Stimulated activated CD8-positive, alpha-beta memory T cell treated with anti-CD3 and anti-CD28 coated beads, Interleukin-7, amount 100 ng/mL, for 24 hours (primary cell): ENCODE measurements at places on chromosomes 12 and 14.

DNA sequence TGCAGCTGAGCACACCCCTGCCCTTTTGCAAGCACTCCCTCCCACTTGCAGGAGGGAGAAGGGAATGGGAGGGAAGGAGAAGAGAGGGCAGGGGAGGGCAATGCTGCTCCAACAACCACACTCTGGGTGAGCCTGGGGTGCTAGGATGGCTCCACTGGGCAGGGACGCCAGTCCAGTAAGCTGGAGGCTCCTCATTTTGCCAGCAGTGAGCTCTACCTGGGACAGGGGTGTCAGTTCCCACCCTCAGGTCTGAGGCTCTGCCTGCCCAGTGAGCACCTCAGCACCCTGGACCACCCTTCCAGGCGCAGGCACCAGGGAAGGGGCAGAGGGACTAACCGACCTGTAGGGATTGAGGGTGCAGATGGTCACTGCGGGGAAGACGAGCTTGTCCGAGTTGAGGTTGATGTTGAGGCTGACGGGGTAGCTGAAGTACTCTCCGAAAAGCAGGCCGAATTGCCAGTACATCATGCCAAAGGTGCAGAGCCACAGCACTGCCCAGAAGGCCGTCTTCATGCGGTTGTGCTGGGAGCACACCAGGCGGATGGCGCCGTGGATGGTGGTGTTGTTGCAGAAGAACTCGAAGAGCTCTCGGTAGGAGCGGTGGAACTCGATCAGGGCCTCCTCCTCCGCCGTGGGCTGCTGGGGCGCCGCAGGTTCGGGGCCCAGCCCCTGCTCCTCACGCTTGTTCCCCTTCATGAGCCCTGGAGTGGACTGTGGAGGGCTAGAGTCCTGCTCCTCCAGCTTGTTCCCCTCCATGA is 1.2 kb downstream of the SCNN1A start:
- no peak for DNase-seq

- DNase-seq, result no peak
These were observed 13.1 kb upstream of the MMP17 start for GRCh38 chr12:131815131-131815530.

DNA sequence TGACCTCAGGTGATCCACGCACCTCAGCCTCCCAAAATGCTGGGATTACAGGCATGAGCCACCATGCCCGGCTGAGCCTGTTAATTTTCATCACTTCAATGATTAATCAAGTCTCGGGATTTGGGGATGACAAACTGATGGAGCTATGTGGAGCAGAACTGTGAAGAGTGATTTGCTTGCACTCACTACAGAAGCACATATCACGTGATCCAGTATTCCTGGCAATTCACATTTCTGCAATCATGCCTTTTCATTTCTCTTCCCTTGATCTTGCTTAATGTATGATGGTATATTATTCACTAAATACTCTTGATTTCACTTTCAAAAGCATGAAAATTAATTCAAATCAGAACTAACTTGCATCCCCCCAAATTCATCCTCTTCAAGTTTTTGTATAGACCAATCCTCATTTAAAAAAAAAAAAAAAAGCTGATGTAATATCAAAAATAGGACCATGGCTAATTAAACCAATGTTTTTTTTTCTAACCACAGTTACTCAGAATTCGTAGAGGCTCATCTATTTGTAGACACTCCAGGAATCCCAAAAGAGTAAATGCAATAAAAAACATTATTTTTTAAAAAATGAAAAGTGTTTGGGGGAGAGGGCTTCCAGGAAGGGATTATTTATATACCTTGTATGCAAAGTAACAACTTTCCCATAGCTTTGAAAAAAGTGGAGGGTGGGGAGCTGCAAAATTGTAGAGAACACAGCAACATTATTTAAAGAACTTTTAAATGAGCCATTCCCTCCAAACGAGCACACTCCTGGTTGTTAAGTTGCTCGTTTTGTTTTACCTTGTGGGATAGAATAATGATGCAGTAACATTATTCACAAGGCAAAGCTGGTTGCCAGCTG is 7.0 kb upstream of the ATXN2 start:
- DNase-seq, result no peak

- DNase-seq, result no peak
These were observed 48.0 kb downstream of the ARF6 start for GRCh38 chr14:49940808-49941421.

DNA sequence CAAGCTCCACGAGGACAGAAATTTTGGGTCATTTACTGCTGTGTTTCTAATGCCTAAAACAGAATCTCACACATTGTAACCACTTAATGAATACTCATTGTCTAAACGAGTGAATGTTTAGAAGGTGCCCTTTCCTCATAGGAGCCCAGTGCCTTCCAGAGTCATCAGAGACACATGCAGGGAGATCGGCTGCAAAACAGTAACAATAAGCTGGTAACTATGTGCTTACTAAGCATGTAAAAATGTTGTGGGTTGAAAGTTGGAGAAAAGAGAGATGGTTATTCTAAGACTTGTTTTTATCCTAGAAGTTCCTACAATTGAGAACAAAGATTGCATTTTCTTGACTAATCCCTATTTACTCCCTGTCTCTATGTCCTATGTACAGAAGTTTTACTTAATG is 7.4 kb downstream of the TESPA1 start:
- DNase-seq, result no peak

- DNase-seq, result no peak
These were observed 178.1 kb downstream of the DPF3 start for GRCh38 chr14:72715850-72716228.

DNA sequence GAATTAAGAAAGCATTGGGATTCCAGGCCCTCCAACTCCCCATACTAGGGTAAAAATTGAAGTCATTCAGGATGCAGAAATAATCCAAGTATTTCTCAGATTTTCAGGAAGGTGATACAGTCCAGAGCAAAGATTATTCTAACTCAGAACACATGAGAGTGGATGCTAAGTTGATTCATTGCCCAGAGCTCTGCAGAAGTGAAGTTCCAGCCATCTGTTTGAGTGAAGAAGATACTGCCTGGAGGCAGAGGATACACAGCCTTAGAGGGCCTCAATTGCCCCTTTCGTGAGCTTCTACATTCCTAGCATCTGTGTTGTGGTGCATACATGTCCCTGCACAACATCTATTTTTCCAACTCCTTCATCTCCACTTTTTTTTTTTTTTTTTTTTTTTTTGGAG is 36.9 kb upstream of the SMUG1 start:
- no peak for DNase-seq

- DNase-seq, result peak; percentile 12
These were observed 69.4 kb downstream of the ATXN2 start for GRCh38 chr12:111529424-111530368.

DNA sequence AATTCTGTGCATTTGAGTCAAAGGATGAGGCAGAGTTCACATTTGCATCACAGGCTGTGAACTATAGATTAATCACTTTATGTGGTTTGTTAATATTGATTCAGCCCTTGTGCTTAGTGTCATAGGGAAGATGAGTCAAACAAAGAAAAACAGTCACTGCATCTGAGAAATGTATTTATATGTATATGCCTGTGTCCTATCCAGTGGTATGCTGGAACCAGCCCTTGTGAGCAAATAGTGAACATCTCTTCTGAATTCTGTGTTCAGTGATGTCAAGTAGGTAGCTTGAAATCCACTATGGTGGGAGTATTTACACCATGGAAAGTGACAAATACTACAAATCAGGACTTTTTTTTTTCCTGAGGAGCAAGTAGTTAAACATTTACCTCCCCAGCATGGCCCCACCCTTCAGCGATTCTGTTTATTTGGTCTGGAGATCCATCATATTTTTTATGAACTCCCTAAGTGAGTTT is 128.5 kb downstream of the HMGA2 start:
- no peak for DNase-seq

DNA sequence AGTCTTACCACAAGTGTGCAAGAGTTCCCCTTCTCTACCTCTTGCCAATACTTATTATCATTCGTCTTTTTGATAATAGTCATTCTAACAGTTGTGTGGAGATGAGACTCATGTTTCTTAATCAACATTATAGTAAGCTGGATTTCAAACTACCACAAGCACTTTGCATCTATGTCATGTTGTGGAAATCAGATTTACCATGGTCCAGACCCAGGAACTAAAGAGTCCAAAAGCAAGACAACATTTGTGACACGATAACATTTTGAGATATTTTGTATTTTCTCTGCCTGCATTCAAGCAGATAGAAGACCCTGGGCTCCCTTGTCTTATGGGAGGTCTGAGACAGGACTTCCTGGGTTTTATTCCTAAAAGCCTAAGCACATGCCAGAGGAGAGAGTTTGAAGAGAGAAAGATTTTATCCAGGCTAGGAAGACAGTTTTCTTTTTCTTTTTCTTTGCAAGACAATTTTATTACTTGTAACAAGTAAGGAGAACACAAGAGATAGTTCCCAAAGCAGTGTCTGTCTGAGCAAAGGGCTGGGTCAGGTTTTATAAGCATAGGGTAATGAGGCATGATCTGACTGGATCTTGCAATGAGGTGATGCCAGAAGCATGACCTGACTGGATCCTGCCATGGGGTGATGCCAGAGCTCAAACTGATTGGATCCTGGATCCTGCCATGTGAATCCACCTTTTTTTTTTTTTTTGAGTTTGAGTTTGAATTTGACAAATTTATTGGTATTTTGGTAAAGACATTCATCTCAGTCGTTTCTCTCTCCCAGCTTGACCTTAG is 180.5 kb upstream of the HMGA2 start:
- DNase-seq, result no peak

DNA sequence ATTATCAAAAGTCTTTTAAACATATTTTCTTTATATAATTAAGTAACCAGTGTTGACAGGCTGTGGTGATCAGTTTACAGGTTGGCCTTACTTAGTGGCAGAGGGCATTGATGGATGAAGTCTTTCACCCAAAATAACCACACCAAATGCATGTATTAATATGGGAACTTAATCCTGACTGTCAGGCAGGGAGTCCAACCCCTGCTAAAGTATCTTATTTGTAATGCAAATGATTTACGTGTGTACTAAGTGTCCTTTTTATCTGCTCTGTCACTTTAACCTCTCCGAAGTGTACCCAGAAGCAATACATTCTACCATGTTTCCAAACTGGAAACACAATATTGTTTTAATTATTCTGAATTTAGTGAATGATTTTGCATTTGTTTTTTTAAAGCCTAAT is 1.4 kb downstream of the MYBPC1 start:
- no peak for DNase-seq

GRCh38 chr14:104602315-104602932 is 2.1 kb downstream of the TMEM179 start:
- no peak for DNase-seq

GRCh38 chr12:87801860-87802720 is 227.1 kb downstream of the C12orf50 start:
- DNase-seq, result no peak

DNA sequence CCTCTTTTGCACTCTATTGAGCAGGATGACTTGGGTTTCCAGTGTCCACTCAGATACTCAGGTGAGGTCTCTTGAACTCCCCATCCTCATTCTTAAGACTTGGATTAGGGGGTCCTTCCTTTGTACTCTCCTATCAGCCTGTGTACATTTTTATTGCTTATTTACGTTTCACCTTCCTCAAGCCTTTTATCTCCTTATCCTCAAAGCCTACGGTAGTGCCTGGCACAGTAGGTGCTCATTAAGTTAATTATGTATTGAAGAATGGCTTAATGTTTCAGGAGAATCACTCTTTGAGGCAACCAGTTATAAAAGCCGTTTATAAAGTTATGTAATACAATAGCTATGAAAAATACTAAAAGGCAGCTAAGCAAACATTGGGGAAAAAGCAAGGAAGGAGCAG is 315.7 kb downstream of the NPAS3 start:
- no peak for DNase-seq

GRCh38 chr12:131714759-131715158 is 3.9 kb downstream of the SFSWAP start:
- no peak for DNase-seq

- DNase-seq, result no peak
These were observed 5.9 kb upstream of the GNB3 start for GRCh38 chr12:6834873-6835272.

DNA sequence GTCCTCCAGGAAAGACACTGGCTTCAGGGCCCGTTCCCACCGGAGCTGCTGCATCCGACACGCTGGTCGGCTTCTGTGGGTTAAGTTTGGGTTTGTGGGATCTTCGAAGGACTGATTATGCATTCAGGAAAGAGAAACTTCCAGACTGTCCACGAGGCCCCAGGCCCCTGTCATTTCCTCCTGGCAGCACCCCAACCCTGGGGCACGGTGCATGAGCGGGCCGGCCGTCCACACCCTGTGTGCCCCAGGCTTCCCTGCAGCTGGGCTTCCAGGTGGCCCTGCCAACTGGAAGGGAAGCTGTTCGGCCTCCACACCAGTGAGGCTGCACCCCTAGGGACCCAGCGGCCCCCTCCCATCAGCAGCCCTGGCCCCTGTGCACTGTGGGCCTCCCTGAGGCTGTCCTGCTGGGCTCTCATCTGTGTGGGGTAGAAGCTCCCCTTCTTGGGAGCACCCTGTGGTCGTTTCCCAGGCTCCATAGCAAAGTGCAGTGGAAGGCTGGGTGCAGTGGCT is 9.3 kb upstream of the FBRSL1 start:
- DNase-seq, result no peak

DNA sequence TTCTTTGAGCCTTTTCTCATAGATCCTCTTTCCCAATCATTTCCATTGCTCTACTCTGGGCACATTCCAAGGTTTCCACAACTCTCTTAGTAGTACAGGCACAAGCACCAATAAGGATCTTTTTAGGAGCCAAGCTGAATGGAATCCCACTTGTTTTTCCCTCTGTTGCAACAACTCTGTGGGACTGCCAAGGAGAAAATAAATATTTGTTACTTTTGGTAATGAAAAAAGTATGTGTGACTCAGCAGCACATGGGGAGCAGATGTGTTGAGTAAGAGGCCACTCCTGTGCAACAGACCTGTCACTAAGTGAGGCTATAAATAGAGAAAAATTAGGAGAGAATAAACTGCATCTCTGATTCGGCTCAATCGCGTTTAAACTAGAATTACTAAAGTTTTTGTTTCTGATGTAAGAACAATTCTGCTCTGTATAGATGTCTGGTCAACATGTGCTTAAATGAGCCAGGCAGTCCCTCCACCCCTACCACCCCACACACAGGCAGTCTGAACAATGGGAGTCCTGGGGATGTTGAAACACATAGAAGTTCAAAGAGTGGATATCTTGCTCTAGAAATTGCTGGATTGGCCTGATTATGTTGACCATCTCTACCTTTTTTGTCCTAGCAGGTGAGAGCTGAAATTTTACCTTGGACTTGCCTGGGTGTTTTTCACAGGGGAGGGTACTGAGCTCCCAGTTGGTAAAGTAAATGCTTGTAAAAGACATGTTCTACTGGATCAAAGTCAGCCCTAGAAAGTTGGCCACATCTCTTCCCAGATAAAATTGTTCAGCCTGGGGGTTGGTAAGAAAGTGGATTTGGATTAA is 244.3 kb upstream of the NOVA1 start:
- no peak for DNase-seq

DNA sequence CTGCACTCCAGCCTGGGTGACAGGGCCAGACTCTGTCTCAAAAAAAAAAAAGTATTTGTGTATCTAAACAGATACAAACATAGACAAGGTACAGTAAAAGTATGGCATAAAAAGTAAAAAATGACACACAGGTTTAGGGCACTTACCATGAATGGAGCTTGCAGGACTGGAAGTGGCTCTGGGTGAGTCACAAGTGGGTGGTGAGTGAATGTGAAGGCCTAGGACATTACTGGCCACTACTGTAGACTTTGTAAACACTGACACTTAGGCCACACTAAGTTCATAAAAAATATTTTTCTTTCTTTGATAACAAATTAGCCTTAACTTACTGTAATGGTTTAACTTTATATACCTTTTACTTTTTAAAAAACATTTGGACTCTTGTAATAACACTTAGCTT is 38.0 kb upstream of the EIF5 start:
- DNase-seq, result no peak
